ENCODE measurements at places on chromosomes 16 and 17.
A peak's percentile ranks its signal among the peaks of the same experiment; 100 is the strongest.

- DNase-seq, result no peak
Observed at GRCh38 chr17:47615766-47616424, 33.8 kb upstream of the KPNB1 start.

DNA sequence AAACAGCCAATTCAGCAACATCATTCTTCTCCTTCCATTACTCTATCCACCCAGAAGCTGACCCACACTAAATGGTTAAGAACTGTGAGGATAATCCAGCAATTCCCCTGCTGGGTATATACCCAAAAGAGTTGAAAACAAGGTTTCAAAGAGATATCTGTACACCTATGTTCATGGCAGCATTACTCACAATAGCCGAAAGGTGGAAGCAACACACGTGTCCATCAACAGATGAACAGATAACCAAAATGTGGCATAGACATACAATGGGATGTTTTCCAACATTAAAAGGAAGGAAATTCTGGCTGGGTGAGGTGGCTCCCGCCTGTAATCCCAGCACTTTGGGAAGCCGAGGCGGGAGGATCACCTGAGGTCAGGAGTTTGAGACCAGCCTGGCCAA lies 19.9 kb downstream of the MIS12 start:
- DNase-seq, result no peak

GRCh38 chr16:85615852-85616606 lies 2.9 kb downstream of the GSE1 start:
- DNase-seq, result peak; percentile 62

GRCh38 chr17:34988644-34989043 lies 8.3 kb downstream of the LIG3 start:
- DNase-seq, result no peak

DNA sequence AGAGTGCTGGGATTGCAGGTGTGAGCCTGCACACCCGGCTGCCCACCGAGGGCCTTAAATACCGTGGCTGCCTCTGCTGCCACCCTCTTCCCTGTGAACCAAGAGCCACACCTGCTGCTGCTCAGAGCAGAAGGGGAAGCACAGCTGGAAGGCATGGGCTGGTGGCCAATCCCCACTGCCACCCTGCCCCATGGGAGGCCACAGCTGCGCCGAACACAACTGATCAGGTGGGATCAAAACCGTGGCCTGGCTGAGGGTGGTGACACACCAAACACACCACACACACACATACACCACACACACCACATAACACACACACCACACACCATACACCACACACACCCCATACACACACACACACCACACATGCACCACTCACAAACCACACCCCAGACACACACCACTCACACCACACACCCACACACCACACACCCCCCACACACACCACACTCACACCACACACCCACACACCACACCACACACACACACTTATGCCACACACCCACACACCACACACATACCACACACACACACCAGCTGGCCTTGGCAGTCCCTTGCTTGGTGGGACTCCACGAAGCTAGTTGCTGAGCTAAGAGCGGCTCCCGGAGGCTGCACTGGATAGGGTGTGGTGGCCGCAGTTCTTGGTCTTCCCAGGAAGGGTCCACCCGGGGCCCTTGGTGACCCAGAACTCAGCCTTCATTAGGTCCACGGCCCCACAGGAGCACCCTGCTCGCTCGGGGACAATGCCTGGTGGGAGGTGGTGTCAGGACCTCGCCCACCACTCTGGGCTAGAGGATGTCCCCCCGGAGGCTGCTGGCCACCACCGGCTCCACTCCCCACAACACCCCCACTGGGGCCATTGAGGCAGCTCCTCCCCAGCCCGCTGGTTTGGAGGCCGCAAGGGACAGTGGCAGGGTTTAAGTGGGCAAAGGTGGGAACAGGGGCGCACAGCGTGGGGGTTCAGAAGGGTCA lies 14.9 kb downstream of the CEP131 start:
- no peak for DNase-seq

All from stimulated activated CD8-positive, alpha-beta memory T cell treated with anti-CD3 and anti-CD28 coated beads, Interleukin-12 subunit alpha, Interleukin-12 subunit beta, amount 100 ng/mL, for 4 hours (primary cell).